ENCODE measurements at places on chromosomes 16 and 17.

DNA sequence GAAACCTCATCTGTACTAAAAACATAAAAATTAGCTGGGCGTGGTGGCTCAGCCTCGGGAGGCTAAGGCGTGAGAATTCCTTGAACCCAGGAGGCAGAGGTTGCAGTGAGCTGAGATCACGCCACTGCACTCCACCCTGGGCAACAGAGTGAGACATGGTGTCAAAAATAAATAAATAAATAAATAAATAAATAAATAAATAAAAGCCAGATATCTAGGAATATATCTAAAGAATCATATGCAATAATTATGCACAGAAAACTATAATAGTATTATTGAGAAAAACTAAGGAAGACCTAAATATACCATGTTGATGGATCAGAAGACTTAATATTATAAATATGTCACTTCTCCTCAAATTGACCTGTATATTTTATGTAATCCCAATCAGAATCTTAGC, 37.0 kb downstream of the TMC7 start:
- DNase-seq: no peak

- DNase-seq: no peak
Measured at GRCh38 chr17:36131421-36131820, 27.8 kb downstream of the CCL4 start.

GRCh38 chr17:65518256-65518655, 43.2 kb downstream of the AXIN2 start:
- no peak for DNase-seq

DNA sequence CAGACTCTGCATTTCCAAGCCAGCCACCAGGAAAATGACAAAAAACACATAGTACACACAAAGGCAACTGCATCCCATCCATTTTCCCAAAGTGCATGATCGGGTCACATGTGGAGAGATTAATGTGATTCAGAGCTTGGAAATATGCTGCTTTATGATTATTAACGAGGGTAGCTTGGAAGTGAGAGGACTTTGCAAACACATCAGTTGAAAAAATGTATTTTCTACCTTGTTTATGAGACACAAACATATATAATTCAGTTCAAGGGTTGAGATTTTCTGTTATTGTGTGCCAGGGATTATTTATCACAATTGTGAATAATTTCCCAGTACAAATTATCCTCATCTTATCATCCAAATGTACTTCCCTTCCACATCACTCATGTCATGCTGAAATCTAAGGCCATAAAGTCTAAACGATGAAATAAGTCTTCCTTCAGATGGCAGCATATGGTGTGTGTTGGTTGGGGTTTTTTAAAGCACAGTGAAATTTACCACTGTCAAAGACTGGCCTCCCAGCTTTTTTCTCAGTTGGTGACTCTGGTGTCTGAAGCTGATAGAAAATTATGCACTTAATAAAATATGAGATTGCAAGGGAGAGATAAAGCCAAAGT, 104.7 kb upstream of the ADAMTS18 start:
- no peak for DNase-seq

DNA sequence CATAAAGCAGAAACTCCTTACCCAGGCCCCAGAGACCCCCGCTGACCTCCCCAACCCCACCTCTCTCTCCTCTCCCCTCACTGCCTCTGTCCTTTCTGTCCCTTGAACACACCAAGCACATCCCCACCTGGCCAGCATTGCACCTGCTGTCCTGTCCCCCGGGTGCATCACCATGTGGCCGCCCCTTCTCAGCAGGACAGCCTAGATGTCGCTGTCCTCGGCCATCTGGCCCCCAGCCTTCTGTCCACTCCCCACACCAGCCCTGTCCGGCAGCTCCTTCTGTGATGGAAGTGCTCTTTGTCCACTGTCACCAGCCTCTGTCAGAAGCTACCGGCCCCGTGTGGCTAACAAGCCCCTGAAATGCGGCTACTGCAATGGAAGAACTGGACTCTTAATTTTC, 12.3 kb upstream of the MPRIP start:
- no peak for DNase-seq

DNA sequence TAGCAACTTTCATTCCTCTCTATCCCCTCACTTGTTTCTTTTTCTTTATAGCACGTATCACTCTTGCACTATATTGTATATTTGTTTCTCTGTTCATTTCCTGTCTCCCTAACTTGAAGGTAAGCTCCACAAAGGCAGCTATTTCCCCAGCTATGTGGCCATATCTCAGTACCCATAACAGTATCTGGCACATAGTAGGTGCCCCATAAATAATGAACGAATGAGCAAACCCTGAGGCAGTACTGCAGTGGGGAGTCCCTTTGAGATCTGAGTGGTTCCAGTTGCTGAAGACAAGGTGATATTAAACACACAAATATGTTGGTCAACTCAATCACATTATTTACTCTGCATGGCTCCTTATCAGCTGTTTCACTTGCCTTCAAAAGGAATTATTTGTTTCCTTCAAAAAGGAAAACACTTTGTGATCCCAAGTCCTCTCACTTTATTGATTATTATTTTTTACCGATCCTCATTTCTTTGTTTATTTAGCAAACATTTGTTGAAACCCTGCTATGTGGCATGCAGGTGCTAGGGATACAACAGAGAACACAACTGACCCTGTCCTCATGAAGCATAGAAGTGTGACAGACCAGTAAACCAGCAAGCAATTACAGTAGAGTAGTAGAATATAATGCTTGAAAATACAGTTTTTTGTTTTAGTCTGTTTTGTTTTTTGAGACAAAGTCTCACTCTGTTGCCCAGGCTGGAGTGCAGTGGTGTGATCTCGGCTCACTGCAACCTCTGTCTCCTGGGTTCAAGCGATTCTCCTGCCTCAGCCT, 5.7 kb upstream of the ADAP2 start:
- DNase-seq: no peak

- DNase-seq: no peak
Measured at GRCh38 chr17:50890675-50891516, 24.7 kb upstream of the TOB1 start.

- no peak for DNase-seq
Measured at GRCh38 chr17:19568016-19568350, 34.3 kb downstream of the SLC47A1 start.

- DNase-seq: no peak
Measured at GRCh38 chr17:2044263-2044894, 2.6 kb downstream of the OVCA2 start.

DNA sequence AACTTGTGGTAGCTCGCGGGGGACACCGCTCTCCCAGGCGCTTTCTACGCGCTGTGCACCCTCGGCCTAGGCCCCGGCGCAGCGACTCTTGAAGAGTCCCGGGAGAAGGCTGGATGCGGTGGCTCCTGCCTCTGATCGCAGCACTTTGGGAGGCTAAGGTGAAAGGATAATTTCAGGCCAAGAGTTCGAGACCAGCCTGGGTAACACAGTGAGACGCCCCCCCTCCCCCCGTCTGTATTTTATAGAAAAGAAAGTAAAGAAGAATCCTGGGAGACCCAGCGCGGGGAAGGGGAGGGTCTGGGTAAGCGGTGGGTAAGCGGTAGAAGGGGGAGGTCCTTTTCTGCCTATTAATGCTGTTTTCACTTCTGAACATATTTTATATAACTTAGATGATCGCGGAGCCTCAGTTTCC, 486 bp upstream of the PLLP start:
- DNase-seq: no peak

GRCh38 chr17:74960570-74961342, 11.8 kb downstream of the HID1 start:
- peak; percentile 77 for DNase-seq

- no peak for DNase-seq
Measured at GRCh38 chr16:89575247-89576152, at the start of gene CPNE7. CPNE7 (plus strand) TSS chr16:89575758; CDS start chr16:89575898, 140 bp downstream.

DNA sequence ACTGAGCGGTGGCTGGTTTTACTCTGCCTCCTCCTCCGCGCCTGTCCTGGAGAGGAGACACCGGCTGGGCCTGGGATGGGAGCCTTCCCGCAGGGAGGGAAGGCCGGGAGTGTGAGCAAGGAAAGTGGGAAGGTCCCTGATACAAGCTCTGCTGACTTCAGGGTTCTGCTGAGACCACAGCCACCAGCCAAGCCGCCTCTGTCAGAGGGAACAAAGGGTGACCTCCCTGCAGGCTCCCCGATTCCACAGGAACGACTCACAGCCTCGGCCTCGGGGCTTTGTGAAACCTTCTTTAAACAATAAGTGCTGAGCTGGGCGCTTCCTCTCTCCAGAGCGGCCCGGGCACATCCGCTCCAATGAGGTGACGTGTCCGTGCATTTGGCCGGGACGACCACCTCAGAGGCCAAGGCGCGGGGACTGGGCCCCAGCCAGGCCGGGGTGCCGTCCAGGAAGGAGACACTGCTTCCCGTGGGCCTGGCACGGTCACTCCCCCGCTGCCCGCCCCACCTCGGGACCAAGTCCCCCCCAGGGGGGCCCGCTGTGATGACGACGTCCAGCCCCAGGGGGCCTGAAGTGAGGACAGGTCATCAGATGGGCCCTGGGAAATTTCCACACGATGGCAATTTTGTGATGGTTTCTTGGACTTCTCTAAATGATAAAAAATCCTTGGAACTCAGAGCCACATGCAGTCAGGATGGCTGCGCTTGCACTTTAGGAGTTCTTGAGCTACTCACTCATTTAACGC, 11.8 kb upstream of the CIBAR2 start:
- DNase-seq: no peak

- DNase-seq: no peak
Measured at GRCh38 chr16:23391381-23392222, 61.4 kb downstream of the COG7 start.

- no peak for DNase-seq
Measured at GRCh38 chr16:66359012-66359411, 7.5 kb upstream of the CDH5 start.
